ENCODE measurements at places on chromosomes 1 and 21. TPM values are rescaled to one million over a fixed set of nuclear protein-coding genes. Genes with fewer than 3 reads are reported as not detected.

DNA sequence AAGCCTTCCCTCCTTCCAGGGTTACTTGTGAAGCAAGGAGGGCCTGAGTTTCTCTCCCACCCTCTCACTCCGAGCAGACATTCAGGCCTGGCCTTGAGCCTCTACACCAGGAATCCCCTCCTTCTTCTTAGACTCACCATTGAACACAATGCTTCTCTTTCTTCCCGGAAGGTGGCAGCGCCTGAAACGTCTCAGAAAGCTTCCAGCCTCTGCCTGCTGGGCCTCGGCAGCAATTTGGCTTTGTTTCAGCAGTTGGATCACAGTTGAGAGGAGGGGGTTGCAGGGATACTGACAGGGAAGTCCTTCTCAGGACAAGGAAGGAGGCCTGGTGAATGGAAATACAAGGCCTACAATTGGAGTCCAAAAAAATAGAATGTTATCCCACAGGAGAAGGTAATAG is 6.3 kb downstream of the CLDN8 start:
- DNase-seq: no peak

DNA sequence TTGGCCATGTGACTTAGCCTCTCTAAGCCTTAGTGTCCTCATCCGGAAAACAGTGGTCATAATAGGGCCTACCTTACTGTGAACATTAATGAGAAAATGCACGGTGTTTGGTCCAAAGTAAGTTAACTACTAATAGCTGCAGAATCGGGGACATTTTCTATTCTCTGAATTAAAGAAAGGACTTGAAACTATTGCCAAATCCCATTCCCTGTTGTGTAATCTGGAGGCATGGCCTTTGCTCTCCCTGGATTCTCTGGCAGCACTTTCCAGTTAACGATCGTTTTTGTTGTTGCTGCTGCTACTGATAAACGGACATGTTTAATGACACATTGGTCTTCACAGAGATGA is 30.5 kb downstream of the FMO4 start:
- DNase-seq: no peak

DNA sequence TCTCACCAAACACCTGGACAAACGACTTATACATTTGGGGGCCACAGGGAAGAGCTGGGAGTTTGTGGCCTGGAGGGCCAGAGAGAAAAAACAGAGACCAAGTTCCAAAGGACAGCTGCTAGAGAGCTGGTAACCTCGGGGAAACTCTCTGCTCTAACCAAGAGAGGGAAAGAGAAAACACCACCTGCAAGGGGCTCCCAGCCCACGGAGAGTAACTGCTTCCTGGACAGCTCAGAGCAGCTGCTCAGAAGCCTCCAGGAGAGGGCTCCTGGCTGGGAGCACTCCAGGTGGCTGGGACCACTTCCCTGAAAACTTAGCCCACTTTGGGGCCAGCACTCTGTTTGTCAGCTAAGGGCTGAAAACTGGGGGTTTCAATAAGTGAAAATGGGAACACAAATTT is 154.8 kb upstream of the GRIK3 start:
- DNase-seq: no peak

- DNase-seq: no peak
Observed at GRCh38 chr21:36310016-36310415, 10.0 kb upstream of the MORC3 start.

DNA sequence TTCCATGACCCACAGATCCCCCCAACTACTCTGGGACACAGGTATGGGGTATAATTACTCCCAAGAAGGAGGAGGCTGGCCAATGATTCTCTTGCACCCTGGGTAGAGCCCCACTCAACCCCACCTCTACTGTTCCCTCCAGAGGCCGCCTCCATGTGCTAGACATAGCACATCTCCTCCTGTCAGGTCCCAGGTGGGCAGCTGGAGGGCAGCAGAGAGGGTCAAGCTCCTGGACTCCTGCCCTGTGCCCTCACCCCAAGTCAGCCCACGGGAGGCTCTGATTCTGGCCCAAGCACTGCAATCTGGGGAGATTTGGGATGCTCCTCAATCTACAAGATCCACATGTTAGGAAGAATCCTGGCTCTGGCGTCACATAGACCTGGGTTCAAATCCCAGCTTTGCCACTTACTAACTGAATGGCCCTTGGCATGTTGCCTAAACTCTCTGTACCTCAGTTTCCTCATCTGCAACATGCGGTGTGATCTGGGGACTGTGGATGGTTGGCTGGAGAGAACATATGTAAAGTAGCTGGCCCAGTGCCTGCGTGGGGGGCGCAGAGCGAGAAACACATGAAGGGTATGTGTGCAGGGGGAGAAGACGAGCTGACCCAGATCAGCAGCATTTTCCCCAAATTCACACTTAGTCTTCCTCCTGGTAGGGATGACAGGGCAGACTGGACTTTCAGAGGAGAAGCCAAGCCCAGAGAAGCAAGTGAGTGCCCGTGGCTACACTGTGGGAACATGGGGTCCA is 23.2 kb downstream of the TNNT2 start:
- DNase-seq: no peak

GRCh38 chr1:109671067-109671466 is 3.2 kb downstream of the GSTM2 start:
- DNase-seq: no peak

DNA sequence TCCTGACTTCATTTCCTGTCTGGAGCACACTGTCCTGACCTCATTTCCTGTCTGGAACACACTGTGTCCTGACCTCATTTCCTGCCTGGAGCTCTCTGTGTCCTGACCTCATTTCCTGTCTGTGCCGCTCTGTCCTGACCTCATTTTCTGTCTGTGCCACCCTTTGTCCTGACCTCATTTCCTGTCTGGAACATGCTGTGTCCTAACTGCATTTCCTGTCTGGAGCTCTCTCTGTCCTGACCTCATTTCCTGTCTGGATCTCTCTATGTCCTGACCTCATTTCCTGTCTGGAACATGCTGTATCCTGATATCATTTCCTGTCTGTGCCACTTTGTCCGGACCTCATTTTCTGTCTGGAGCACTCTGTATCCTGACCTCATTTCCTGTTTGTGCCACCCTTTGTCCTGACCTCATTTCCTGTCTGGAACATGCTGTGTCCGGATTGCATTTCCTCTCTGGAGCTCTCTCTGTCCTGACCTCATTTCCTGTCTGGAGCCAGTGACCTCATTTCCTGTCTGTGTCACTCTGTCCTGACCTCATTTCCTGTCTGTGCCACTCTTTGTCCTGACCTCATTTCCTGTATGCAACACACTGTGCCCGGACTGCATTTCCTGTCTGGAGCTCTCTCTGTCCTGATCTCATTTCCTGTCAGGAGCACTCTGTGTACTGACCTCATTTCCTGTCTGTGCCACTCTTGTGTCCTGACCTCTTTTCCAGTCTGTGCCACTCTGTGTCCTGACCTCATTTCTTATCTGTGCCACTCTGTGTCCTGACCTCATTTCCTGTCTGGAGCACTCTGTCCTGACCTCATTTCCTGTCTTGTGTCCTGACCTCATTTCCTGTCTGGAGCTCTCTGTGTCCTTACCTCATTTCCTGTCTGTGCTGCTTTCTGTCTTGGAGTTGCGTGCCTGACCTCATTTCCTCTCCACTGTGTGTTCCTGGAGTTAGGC is 27.6 kb downstream of the SKI start:
- no peak for DNase-seq

DNA sequence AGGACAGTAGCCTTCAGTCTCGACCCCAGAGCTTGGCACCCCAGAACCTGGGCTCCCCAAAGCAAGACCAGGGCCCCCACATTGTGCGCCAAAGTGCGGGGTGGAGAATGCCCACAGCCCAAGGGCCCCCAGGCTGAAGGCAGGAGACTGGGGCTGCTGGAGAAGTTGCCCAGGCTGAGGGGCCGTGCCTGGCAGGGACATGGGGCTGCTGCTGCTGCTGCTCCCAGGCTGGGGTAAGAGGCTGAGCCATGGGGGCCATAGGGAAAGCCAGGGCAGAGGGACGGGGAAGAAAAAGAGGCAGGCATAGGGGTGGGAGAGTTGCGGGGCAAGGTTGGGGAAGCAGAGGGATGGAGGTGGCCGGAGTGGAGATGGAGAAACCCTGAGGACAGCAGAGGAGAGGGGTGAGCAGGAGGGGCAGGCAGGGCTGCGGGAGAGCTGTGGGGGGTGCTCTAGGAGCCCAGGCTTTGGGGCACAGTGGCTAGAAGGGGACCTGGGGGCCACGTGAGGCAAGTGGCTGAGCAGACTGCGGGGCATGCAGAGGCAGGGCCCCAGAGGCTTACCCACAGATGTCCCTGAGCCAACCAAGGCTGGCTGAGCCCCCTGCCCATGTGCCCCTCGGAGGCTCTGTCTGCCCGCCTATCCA is 18.9 kb downstream of the SLC27A3 start:
- no peak for DNase-seq

DNA sequence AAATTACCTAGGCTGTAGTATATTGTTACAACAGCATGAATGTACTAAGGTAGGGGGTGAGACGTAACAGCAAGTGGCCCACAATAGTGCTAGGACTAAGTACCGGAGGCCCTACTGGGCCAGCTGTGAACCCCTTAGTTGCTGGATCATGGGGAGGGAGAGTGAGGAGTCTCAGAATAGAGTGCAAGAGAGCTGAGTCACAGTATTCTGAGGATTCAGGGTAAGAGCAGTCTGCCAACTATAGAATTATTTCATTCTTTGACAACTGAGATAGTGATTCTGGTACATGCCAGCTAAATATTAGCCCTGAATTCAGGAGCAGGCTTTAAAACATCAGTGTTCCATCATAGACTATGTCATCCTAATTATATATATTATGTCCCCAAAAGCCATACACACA is 218.7 kb downstream of the TM2D1 start:
- DNase-seq: no peak

- no peak for DNase-seq
Observed at GRCh38 chr1:68085752-68086151, 35.3 kb upstream of the DIRAS3 start.

DNA sequence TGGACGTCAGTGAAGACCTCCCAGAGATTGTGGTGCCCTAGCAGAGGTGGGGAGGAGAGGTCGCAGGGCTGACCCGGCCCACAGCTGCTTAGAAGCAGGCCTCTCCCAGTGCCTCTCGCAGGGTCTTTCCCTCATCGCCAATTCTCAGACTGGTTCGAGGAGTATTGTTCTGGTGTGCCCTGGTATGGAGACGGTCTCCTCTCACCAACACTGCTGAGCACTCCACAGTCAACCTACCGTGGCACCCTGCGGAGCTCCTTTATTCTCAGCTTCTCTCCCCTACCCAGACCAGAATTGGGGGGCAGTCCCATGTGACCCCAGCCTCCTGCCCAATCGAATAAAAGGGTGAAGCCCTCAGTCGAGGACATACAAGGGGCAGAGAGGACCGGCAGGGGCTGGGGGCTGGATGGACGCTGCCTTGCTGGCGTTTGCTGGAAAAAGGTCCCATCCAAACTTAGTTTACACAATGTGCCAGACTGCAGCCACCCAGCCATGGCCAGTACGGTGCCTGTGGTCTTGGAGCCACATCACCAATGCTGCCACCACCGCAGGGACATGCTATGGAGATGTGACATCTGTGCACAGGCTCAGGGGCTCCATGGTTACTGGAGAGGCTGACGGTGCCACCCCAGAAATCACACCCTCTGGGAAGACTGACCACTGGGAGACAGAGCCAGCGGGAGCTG is 80.8 kb downstream of the STUM start:
- no peak for DNase-seq

DNA sequence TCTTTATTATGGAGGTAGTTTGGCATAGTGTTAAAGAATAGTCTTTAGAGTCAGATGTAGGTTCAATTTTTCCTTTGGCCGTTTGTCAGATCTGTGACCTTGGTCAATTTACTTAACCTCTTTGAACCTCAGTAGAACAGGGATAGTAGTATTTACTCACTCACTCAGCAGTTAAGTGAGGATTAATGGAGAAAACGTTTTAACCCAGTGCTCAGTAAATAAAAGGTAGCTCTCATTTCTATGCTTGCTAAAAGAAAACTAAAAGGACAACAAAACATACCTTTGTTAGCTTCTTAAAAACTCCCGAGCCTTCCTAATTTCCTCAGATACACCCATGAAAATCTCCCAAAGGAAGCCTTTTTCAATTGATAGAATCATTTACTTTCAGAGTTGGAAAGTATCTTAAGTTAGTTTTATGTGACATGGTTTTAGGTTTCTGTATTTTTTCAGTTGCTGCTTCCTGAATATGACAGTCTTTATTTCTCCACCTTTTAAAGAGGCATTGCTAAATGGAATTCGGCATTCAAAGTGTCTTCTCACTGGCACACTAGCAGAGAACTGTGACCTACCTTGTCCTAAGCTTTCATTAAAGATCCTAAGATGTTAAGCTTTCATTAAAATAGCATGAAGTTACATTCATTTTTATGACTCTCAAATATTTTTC is 7.8 kb downstream of the ABCD3 start:
- no peak for DNase-seq

DNA sequence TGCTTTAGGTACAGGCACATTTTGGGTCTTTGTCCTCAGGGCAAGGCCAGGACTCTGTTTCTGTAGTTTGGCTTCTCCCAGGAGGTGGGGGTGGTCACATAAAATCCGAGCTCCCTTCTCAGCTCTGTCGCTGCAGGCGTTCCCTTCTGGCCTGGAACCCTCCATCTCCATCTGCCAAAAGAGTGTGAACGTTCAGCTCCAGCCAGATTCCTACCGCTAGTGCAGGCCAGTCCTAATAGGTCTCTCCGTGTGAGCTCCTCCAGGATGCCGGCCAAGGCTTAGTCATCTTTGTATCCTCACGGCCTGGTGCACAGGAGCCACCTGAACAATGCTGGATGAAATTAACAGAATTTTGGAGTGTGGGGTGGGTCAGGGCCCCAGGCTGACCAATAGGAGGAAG is 19.9 kb upstream of the KCNA10 start:
- no peak for DNase-seq

- DNase-seq: no peak
Observed at GRCh38 chr1:9824702-9825089, 931 bp upstream of the CLSTN1 start.

- DNase-seq: no peak
Observed at GRCh38 chr1:31785020-31785946, 21.1 kb upstream of the ADGRB2 start.

DNA sequence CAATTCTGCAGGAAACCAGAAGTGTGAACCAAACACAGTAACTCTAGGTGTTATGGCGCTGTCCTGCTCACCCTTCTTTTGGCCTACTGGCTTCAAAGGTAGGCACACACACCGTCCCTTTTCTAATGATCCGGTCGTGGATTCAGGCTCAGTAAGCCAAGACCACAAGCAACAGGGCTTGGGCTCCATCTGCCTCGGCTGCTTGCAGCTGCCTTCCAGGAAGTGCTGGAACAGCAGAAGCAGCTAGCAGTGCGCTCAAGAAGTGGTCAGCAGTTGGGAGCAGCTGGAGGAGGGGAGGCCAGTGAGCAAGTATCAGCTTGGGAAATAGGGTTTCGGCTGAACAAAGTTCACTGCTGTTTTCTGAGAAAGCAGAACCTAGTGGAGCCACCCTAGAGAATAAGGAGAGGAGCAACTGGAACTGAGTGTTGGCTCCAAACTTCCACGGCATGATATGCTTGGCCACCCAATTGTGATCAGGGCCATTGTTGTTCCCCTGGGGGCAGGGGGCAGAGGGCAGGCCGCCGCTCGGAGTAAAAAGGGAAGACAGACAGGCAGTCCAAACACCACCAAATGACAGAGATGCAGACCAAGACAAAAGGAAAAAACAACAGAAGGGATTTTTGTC is 173.4 kb downstream of the TOMM20 start:
- no peak for DNase-seq

Gene CSTB
- 47.1 TPM for polyA plus RNA-seq

Gene CAPN8
- 1.0 TPM for polyA plus RNA-seq

Gene ERICH3
- 0.53 TPM for polyA plus RNA-seq

Gene KLF17
- not detected for polyA plus RNA-seq

Gene PRAMEF12
- not detected for polyA plus RNA-seq

Gene TIE1
- polyA plus RNA-seq: 42.6 TPM

Gene ZZZ3
- 64.2 TPM for polyA plus RNA-seq

Gene GBP4
- polyA plus RNA-seq: 11.6 TPM

Gene RSPH1
- polyA plus RNA-seq: 12.4 TPM

Gene FGR
- polyA plus RNA-seq: 1.8 TPM

All from right renal cortex interstitium (tissue), 3 donors.